ENCODE measurements at places on chromosomes 6 and 20.

DNA sequence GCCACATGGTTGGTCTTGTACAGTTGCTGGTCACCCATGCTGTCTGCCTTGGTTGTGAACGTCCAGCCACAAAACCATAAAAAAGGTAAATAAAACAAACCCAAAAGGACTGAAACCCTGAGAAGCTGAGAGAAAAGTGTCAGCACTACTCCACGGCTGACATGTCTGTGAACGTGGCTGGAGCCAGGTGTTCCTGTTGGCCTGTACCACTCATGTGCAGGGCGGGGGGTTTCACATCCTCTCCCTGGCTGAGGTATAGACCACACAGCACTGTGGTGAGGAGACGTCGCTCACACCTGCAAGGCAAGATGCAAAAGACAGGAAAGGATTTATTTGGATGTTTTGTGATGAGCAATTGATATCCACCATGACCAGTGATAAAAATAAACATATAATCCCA lies 51.9 kb upstream of the MRPS10 start:
- DNase-seq = no peak

- no peak for DNase-seq
Observed at GRCh38 chr6:56406276-56407269, 159.2 kb upstream of the COL21A1 start.

GRCh38 chr6:25042036-25042521 lies 106.3 kb upstream of the RIPOR2 start:
- no peak for DNase-seq

- DNase-seq = peak; percentile 74
Observed at GRCh38 chr6:43972179-43972912, 154.9 kb downstream of the MRPL14 start.

GRCh38 chr6:128806261-128806660 lies 76.7 kb upstream of the LAMA2 start:
- DNase-seq = no peak

DNA sequence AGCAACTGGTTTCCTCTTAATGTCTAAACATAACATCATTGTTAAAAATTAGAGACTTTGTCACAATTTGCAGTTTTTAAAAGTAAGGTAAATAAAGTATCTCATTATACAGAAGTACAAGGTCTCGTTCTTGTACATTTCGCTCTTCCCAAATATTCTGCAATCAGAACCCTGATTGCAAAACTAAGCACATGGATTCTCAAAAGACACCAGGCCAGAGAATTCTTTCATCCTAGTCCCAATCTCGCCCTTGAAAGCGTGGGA lies 355 bp upstream of the AKAP7 start:
- DNase-seq = no peak

DNA sequence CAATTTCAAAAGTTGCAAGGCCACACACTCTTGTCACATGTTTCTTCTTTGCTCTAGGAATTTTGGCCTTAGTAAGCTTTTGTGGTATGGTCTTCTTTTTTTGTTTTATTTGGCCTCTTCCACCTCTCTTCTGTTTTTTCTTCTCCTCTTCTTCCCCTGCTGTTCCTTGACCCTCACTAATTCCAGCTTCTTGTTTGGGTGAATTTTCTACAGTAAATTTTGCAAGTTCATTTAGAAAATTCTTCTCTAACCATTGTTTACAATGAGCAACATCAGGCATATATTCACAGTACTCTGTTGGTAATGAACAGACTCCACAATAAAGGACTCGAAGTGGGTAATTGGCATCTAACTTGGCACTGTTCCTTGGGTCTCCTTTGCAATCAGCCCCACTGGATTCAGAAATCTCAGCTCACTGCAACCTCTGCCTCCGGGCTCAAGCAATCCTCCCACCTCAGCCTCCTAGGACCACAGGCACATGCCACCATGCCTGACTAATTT lies 5.0 kb downstream of the ASIP start:
- no peak for DNase-seq

DNA sequence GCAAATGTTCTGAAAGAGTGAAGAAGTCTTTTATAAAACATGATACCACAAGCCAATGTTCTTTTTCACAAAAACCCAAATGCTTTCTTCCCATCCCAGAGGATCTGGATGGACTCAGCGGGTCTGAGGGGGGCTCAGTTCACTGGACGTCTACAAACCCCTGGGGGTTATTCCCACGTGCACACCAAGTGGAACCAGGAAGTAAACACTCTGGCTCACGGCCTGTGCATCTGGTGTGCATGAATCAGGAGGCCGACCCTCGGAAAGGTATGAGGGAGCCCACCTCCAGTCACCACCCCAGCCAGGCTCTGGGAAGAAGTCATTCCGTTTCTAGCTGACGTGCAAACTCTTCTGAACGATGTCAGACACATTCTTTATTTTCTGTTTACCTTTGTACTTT lies 252.2 kb downstream of the DLL1 start:
- peak; percentile 43 for DNase-seq

DNA sequence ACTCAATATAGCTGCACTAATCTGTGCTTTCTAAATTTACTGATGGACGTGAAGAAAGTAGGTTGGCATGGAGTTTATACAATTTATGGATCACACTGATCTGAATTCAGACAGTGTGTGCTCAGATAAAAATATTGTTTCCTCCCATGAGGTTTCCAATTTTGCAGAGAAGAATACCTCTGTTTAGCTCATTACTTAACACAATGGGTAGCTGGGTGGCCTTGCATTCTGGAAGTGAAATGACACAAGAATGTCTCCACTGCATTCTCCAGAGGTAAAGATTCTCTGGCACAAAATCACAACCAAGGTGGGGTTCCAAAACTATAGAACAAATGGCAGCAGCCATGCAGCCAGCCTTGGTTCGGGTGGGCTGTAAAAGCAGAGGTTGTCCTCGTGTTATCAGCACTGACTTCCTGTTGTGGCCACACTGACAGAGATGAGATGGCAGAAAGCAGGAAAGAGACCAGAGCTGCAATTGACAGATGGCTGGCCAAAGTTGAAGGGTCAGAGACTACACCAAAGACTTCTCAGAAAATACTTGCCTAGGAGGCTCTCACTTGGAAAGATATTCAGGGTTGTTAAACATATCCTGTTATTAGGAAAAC lies 50.2 kb downstream of the HDAC2 start:
- no peak for DNase-seq
